ENCODE measurements at places on chromosomes 11 and 22.

DNA sequence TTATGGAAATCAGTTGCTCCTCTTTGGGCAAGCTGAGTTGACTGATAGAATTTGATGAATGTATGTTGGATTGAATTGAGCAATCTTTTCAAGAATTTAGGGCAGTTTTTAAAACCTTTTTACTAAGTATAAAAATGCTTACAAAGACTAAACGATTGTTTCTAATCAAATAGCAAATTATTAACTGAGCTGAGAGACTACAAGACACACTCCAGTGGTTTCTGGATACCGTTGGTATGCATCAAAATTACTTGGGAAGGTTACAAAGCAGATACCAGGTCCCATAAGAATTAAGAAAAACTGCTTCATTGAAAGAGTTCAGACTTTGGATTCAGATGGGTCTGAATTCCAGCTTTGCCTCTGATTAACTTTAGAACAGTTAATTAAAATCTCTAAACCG lies 721.4 kb downstream of the FAM181B start:
- no peak overlapping the region for H3K4me3 ChIP-seq
- DNase-seq = no peak
- no peaks in the 10 kb centered on the region for H3K4me1 ChIP-seq
- H3K27ac ChIP-seq = no peak overlapping the region

DNA sequence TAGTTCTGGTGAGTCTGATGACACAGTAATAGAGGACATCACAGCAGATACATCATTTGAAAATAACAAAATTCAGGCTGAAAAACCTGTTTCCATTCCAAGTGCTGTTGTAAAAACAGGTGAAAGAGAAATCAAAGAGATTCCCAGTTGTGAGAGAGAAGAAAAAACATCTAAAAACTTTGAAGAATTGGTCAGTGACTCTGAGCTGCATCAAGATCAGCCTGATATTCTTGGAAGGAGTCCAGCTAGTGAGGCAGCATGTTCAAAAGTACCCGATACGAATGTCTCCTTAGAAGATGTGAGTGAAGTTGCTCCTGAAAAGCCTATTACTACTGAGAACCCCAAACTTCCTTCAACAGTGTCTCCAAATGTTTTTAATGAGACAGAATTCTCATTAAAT lies 38.7 kb downstream of the RTN3 start:
- H3K4me3 ChIP-seq = no peak overlapping the region
- peaks cover 4% of the 10 kb centered on the region for H3K36me3 ChIP-seq
- no peaks in the 10 kb centered on the region for H3K4me1 ChIP-seq
- no peaks in the 10 kb centered on the region for H3K27me3 ChIP-seq

GRCh38 chr11:1440066-1440465 lies 46.5 kb downstream of the MOB2 start:
- no peak overlapping the region for H3K27ac ChIP-seq
- no peaks in the 10 kb centered on the region for H3K36me3 ChIP-seq
- no peak for DNase-seq
- no peaks in the 10 kb centered on the region for H3K27me3 ChIP-seq

DNA sequence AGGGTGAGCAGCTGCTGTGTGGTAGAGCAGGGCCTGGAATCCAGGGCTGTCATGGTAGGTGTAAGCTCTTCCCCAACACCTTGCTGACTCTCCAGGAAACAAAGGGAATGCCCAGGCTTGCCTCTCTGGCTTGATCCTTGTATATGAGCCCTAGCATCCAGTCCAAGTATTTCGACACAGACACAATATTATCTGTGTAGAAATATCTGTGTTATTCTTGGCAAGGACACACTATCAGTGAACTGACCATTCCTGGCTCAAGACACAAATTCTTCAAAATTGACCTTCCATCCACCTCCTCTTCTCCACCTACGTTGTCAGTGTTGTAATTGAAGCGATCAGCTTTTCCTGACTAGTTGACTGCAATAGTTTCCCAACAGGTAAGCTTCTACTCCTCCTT lies 312.0 kb upstream of the NARS2 start:
- H3K27ac ChIP-seq = no peak overlapping the region
- H3K4me3 ChIP-seq = no peak overlapping the region
- DNase-seq = no peak
- no peaks in the 10 kb centered on the region for H3K4me1 ChIP-seq
- H3K36me3 ChIP-seq = no peaks in the 10 kb centered on the region

DNA sequence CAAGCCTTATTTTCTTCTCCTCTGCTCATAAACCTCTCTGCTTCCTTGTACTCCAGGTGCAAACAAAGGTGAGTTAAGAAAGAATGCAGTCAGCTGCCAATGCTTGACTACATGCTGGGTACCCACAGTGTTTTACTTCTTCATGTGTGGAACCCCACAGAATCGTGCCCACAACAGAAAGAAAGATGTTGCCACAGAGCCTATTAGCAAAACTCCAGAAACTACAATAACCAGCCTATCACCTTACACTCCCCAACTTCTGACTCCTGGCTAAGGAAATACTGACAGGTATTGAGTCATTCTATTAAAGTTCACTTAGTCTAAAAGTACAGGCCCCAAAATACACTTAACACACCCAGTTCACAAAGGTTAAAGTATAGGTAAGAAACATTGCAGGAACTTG lies 56.9 kb upstream of the CCDC89 start:
- no peak overlapping the region for H3K27ac ChIP-seq
- H3K4me1 ChIP-seq = no peaks in the 10 kb centered on the region
- H3K4me3 ChIP-seq = no peak overlapping the region
- DNase-seq = no peak
- H3K27me3 ChIP-seq = no peaks in the 10 kb centered on the region
